Activated T-helper 17 cell treated with anti-CD3 and anti-CD28 coated beads, Interleukin-2, amount 50 U/mL, for 72 hours (primary cell): ENCODE measurements at places on chromosomes 7 and 10. TPM values are rescaled to one million over a fixed set of nuclear protein-coding genes. Genes with fewer than 3 reads are reported as not detected.

Gene AZGP1
- total RNA-seq: 0.43 TPM

Gene ZNF32
- total RNA-seq: 7.9 TPM

Gene C7orf57
- 0.95 TPM for total RNA-seq

Gene SUGCT
- 0.80 TPM for total RNA-seq

Gene DNAJC9
- 68.1 TPM for total RNA-seq

Gene STOX1
- total RNA-seq: 0.21 TPM

Gene CYP2C9
- not detected for total RNA-seq

Gene LRCH4
- 81.1 TPM for total RNA-seq

Gene VWA2
- total RNA-seq: not detected

GRCh38 chr10:128078136-128078969 lies 47.9 kb downstream of the MKI67 start:
- peaks cover 14% of the 10 kb centered on the region for H3K4me1 ChIP-seq
- H3K27me3 ChIP-seq: no peaks in the 10 kb centered on the region
- H3K36me3 ChIP-seq: peaks cover 97% of the 10 kb centered on the region
- H3K27ac ChIP-seq: no peak overlapping the region
- no peak overlapping the region for H3K4me3 ChIP-seq
- peak; percentile 69 for ATAC-seq

GRCh38 chr7:94064541-94065191 lies 60.5 kb upstream of the BET1 start:
- ATAC-seq: no peak
- H3K27me3 ChIP-seq: peaks cover 28% of the 10 kb centered on the region
- H3K27ac ChIP-seq: no peak overlapping the region
- no peak overlapping the region for H3K4me3 ChIP-seq
- H3K36me3 ChIP-seq: no peaks in the 10 kb centered on the region
- H3K4me1 ChIP-seq: no peaks in the 10 kb centered on the region

DNA sequence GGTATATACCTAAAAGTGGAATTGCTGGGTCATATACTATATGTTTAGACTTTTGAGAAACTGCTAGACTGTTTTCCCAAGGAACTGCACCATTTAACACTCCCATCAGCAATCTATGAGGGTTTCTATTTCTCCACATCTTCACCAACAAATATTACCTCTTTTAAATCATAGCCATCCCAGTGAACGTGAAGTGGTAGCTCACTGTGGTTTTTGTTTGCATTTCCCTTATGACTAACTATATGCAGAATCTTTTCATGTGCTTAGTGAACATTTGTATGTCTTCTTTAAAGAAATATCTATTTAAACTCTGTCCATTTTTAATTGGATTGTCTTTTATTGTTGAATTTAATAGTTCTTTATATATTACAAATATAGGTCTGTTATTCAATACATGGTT lies 115.8 kb upstream of the SEC61G start:
- no peaks in the 10 kb centered on the region for H3K4me1 ChIP-seq
- H3K4me3 ChIP-seq: no peak overlapping the region
- no peaks in the 10 kb centered on the region for H3K36me3 ChIP-seq
- no peak for ATAC-seq

GRCh38 chr7:5525271-5526099 lies 101.9 kb upstream of the TNRC18 start:
- peak overlapping the region; percentile 99 for H3K4me3 ChIP-seq
- H3K36me3 ChIP-seq: peaks cover 54% of the 10 kb centered on the region
- no peaks in the 10 kb centered on the region for H3K27me3 ChIP-seq
- peaks cover 24% of the 10 kb centered on the region for H3K4me1 ChIP-seq

GRCh38 chr7:158130023-158130409 lies 457.6 kb downstream of the PTPRN2 start:
- no peak overlapping the region for H3K27ac ChIP-seq
- no peaks in the 10 kb centered on the region for H3K27me3 ChIP-seq
- H3K4me3 ChIP-seq: no peak overlapping the region
- ATAC-seq: no peak
- H3K36me3 ChIP-seq: no peaks in the 10 kb centered on the region
- H3K4me1 ChIP-seq: no peaks in the 10 kb centered on the region

DNA sequence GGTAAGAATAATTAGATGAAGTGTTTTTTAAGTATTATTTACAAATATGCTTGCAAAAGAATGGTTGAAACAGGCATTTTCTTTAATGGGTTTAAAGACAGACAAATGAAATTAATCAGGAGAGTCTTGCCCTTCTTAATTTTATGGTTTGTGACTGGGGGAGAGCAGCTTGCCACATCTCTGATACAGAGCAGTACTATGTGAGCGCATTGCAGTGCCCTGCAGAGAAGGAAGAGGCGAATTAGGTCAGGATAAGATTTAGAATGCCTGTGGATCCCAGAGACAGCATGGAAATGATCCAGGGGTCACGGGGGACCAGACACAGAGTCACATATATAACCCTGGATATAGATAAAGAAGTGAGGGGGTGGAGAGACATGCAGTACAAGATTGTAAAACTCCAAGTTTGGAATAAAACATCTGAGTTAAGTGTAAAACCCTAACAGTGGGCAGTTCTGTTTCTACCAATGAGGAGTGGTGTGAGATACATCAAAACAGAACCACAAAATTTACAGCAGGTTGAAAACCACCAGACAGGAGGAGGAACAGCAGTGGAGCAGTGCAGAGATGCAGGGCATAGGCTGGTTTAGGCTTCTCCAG lies 125.5 kb downstream of the FAM204A start:
- no peak overlapping the region for H3K27ac ChIP-seq
- H3K4me3 ChIP-seq: no peak overlapping the region
- no peaks in the 10 kb centered on the region for H3K4me1 ChIP-seq

DNA sequence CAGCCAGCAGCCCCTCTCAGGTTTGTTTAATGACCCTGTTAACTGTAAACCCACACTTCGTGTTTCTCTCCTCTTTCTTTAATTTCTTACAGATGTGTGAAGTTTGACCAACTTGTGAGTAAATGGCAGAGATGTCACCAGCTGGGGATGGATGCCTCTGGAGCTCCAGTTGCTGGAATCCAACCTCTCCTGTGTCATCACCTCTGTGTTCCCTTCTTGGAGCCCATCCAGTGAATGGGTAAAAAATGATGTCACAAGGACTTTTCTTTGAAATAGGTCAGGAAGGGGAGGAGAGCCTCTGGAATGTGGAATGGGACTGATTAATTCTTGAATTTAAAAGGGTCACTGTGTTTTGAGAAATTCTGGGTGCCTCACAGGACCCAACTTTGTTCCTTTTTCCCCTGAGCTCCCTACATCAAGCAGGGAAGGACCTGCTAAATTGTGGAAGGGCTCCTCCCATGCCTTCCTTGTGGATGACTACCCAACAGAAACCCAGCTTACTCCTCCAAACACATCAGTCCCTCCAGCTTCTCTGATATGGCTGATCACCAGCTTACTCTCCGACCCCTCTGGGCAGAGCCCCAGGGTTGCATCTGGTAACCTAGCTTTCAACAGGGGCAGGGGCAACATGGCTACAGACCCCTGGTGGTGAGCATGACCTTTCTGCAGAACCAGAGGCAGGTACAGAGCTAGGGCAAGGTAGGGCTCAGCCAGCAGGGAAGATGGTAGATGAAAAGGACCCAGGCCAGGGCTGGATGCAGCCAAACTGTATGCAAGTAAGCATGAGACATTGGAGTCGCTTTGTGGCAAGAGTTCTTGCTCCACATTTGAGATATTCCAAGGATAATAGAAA lies 67.5 kb downstream of the STRA8 start:
- H3K4me1 ChIP-seq: no peaks in the 10 kb centered on the region
- H3K27me3 ChIP-seq: no peaks in the 10 kb centered on the region
- H3K36me3 ChIP-seq: no peaks in the 10 kb centered on the region
- no peak overlapping the region for H3K4me3 ChIP-seq

- no peak overlapping the region for H3K4me3 ChIP-seq
- no peak overlapping the region for H3K27ac ChIP-seq
- H3K36me3 ChIP-seq: no peaks in the 10 kb centered on the region
- no peak for ATAC-seq
- H3K27me3 ChIP-seq: peaks cover 19% of the 10 kb centered on the region
Measured at GRCh38 chr7:142263598-142264380, 5.9 kb upstream of the PRSS58 start.

DNA sequence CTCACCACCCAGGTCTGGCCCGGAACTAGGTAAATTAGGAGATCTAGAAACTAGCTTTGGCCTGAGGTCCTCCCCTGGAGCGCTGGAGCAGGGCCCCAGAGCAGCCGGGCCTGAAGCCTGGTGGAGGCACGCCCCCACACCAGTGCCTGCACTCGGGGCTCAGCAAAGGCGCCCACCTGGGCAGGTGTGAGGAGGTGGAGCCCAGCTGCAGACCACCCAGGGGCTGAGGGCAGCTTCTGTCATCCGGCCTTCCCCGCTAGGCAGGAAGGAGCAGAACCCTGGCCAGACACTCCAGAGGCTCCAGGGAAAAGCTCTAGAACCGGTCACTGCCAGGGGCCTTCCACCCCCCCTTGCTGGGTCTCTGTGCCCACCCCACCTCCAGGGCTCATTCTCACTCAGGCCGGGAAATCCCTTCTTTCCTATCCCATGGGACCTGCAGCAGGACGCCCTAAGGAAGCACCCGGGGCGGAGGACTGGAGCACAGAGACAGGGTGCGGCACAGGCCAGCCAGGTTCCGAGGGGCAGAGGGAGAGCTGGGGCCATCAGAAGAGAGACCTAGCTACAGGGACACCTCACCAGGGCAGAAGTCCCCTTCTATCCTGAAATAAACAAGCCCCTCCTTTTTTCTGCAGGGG lies 161.2 kb downstream of the NRF1 start:
- H3K36me3 ChIP-seq: no peaks in the 10 kb centered on the region
- H3K27ac ChIP-seq: no peak overlapping the region
- no peak overlapping the region for H3K4me3 ChIP-seq

DNA sequence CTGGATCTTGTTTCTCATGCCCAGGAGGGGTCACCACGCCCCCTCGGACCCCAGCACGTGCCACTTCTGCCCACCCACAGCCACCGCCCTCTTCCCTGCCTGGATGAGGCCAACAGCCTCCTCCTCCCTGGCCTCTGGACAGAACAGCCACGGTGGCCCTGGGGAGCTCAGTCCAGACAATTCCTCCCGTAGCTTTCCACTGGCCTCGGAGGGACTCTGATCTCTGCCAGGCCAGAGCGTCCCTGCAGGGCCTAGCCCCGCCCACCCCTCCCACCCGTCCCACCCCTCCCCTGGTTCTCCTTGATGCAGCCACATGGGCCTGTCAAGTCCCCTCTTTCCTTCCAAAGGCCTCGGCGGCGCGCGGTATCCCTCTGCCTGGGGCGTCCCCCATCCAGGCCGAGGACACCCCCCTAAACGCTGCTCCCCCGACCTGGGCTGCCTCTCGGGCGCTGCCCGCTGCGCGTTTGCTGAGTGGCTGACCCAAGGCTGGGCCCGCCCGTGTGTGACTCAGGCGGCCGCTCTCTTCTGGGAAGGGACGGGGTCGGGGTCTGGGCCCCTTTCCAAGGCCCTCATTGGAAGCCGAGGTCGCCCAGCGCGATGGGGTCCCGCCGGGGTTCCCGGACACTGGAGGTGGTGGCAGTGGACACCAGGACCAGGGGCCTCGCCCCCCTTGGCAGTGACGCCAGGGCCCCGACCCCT lies 557 bp downstream of the TMEM120A start:
- H3K36me3 ChIP-seq: peaks cover 26% of the 10 kb centered on the region
- ATAC-seq: peak; percentile 29
- peaks cover 16% of the 10 kb centered on the region for H3K4me1 ChIP-seq
- H3K4me3 ChIP-seq: peak overlapping the region; percentile 76
- H3K27ac ChIP-seq: peak overlapping the region; percentile 36

DNA sequence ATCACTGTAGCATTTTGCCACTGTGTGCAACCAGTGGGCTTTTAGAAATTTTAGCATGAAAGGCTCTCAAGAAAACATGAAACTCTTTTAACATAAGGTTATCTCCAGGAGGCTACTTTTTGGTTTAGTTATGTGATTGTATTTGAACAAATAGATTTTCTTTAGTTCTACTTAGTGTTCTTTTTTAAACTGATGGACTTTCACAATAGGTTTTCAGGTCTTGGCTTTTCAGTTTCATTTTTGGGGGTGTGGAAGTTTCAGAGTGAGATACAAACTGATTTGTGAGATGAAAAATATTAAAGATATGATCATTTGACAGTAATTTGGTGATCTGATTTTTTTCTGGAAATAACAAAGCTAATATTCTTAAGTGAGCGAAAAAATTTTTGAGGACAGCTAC lies 344.1 kb downstream of the PHF14 start:
- no peak for ATAC-seq
- no peak overlapping the region for H3K27ac ChIP-seq
- no peak overlapping the region for H3K4me3 ChIP-seq
- no peaks in the 10 kb centered on the region for H3K36me3 ChIP-seq
- no peaks in the 10 kb centered on the region for H3K4me1 ChIP-seq

- H3K27me3 ChIP-seq: peaks cover 16% of the 10 kb centered on the region
- H3K4me3 ChIP-seq: no peak overlapping the region
- peak; percentile 48 for ATAC-seq
Measured at GRCh38 chr7:23938937-23939552, 229.0 kb downstream of the STK31 start.

GRCh38 chr10:114703377-114704107 lies 45.5 kb upstream of the ABLIM1 start:
- no peak overlapping the region for H3K4me3 ChIP-seq
- H3K27ac ChIP-seq: no peak overlapping the region
- H3K36me3 ChIP-seq: no peaks in the 10 kb centered on the region

DNA sequence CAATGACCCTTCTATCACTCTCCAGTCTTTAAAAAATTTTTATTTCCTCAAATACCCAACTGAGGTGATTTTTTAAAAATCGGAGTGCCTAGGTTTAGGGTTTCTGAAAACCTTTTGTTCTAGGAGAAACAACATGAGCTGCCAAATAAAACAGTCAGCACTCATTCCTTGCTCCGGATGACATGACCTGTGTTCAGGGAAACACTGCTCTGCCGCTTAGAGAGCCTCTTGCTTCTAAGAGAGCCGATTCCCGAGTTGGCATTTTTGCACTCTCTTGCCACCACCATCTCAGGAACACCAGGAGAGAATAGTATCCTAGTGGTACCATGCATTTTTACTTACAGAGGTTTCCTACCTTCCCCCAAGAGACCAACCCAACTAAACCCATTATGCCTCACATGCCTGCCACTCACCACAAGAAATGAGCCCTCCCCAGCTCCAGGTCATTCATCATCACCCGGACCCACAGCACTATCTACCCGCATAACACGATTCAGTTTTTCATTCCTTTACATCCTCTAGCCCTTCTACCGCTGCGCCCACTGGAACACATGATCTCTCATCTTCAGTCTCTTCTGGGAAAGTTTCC lies 365.4 kb downstream of the THSD7A start:
- H3K4me1 ChIP-seq: no peaks in the 10 kb centered on the region
- no peaks in the 10 kb centered on the region for H3K36me3 ChIP-seq
- H3K4me3 ChIP-seq: no peak overlapping the region
- H3K27ac ChIP-seq: no peak overlapping the region
- ATAC-seq: no peak

DNA sequence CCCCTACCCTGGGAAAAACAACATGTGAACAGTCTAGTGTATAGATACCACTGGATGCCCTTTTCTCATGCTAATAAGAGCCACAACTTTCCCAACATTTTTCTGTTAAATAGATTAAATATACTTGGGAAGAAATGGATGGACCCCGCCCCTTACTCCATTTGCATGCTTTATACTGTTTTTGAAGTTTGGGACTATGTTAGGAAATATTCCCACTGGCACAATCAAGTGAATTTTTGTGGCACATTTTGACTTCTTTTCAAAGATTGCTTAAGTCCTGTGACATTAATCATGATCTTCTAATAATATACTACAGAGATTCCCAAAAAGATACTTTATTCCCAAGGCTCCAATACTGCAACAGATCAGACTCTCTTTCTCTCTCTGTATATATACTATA lies 216.6 kb downstream of the TWIST1 start:
- ATAC-seq: no peak
- H3K4me1 ChIP-seq: no peaks in the 10 kb centered on the region
- no peaks in the 10 kb centered on the region for H3K36me3 ChIP-seq
- no peak overlapping the region for H3K27ac ChIP-seq
